ENCODE measurements at places on chromosomes 7 and 10.
A peak's percentile ranks its signal among the peaks of the same experiment; 100 is the strongest.

DNA sequence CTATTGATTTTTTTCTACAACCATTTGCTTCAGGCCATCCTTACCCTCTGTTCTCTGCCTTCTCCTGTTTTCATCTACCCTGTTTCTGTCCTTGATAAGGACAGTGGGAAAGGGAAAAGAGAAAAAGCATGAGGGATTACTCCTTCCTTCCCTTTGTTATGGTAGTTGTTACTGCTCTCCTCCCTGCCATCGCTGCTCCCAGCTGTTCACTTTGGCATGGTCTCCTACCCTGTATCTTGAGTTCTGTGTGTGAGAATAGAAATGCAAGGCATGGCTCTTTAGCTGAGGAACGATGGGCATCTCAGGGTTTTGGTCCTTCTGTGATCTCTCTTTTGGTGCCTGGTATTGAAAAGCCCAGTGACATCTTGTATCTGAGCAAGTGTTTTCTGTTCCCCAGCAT is 6.4 kb downstream of the CCSER2 start:
- no peak for DNase-seq
- H3K4me3 ChIP-seq = no peak overlapping the region
- H3K36me3 ChIP-seq = no peaks in the 10 kb centered on the region
- H3K27ac ChIP-seq = peak overlapping the region; percentile 52
- H3K27me3 ChIP-seq = no peaks in the 10 kb centered on the region

- no peaks in the 10 kb centered on the region for H3K36me3 ChIP-seq
- no peaks in the 10 kb centered on the region for H3K27me3 ChIP-seq
- H3K4me1 ChIP-seq = no peaks in the 10 kb centered on the region
- H3K27ac ChIP-seq = no peak overlapping the region
- DNase-seq = no peak
Observed at GRCh38 chr10:77163670-77164348, 473.8 kb downstream of the KCNMA1 start.

- peak overlapping the region; percentile 91 for H3K27ac ChIP-seq
- no peaks in the 10 kb centered on the region for H3K36me3 ChIP-seq
- H3K4me3 ChIP-seq = peak overlapping the region; percentile 82
- DNase-seq = no peak
- H3K4me1 ChIP-seq = peaks cover 11% of the 10 kb centered on the region
Observed at GRCh38 chr7:140673774-140674155, 1.0 kb downstream of the ADCK2 start.

DNA sequence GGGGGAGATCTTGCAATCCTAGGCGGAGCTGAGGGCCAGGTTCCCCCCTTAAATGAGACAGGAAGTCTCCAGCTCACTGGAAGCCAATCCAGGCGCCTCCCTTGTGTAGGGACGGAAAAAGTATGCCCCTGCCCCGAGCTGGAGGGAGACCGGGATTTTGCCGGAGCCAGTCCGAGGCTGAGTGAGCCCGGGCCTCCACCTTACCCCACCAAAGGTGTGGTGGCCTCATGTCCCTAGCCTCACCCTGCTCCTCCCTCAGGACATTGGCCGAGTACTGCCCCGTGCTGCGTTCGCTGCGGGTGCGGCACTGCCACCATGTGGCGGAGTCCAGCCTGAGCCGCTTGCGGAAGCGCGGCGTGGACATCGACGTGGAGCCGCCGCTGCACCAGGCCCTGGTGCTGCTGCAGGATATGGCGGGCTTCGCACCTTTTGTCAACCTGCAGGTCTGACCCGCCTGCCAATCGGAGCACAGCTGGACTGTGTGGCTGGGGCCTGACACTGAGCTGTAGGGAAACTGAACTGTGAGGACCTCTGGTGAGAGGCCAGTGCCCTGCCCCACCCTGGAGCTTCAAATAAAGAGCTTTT is 2.0 kb downstream of the FBXL15 start:
- H3K27me3 ChIP-seq = no peaks in the 10 kb centered on the region
- H3K27ac ChIP-seq = peak overlapping the region; percentile 75
- no peaks in the 10 kb centered on the region for H3K36me3 ChIP-seq
- peak; percentile 16 for DNase-seq
- H3K4me3 ChIP-seq = peak overlapping the region; percentile 93
- peaks cover 33% of the 10 kb centered on the region for H3K4me1 ChIP-seq

DNA sequence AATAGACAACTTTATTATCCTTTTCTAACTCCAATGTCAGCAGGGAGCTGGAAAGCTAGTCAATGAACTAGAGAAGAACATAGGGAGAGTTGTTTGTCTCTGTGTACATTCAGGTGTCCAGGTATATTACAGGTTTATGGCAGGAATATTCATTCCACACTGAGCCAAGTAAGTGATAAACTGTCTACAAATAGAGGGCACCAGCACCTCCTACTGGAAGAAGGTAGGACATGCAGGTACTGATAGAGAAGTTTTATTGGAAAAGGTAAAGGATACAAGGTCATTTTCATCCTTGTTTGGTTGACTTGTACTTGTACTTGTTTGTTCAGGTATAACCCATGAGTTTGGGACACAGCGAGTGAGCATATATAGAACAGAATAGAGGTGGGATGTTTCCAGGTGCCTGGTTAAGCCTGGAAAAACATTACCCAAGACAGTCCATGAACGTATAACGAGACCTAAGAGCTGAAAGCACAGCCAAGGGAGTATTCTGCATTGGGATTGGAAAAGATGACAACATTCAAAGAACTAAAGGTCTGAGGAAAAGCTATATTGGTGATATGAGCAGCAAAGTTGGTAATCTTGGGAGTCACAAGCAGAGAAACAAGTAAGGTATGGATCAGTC is 61.4 kb upstream of the PPP1R3C start:
- no peak for DNase-seq
- H3K27ac ChIP-seq = no peak overlapping the region

GRCh38 chr7:82950436-82950835 is 212.2 kb downstream of the PCLO start:
- no peaks in the 10 kb centered on the region for H3K27me3 ChIP-seq
- DNase-seq = no peak
- no peak overlapping the region for H3K27ac ChIP-seq

GRCh38 chr10:3271354-3272115 is 99.0 kb upstream of the PITRM1 start:
- no peak for DNase-seq
- H3K27me3 ChIP-seq = no peaks in the 10 kb centered on the region
- no peaks in the 10 kb centered on the region for H3K36me3 ChIP-seq

GRCh38 chr10:132710036-132710686 is 75.8 kb downstream of the NKX6-2 start:
- H3K36me3 ChIP-seq = no peaks in the 10 kb centered on the region
- H3K4me3 ChIP-seq = no peak overlapping the region
- DNase-seq = no peak

DNA sequence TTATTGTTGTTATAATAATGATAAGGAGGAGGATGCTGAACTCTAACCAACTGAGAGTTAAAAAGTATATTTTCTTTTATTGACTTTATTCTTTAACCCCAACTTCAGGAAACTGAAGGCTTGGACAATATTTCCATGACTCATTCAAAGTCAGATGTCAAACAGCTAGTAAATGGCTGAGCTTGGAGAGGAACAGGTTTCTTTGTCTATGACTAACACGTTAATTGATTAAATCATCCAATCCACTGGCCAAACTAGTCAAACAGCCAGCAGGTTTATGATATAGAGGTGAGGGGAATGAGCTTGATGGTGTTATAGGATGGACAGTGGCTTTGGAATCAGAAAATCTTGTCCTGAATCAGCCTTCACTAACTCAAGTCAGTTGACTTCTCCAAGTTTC is 119.1 kb upstream of the WDR11 start:
- no peaks in the 10 kb centered on the region for H3K27me3 ChIP-seq
- no peak overlapping the region for H3K4me3 ChIP-seq
- H3K36me3 ChIP-seq = no peaks in the 10 kb centered on the region
- H3K27ac ChIP-seq = no peak overlapping the region
- no peaks in the 10 kb centered on the region for H3K4me1 ChIP-seq

DNA sequence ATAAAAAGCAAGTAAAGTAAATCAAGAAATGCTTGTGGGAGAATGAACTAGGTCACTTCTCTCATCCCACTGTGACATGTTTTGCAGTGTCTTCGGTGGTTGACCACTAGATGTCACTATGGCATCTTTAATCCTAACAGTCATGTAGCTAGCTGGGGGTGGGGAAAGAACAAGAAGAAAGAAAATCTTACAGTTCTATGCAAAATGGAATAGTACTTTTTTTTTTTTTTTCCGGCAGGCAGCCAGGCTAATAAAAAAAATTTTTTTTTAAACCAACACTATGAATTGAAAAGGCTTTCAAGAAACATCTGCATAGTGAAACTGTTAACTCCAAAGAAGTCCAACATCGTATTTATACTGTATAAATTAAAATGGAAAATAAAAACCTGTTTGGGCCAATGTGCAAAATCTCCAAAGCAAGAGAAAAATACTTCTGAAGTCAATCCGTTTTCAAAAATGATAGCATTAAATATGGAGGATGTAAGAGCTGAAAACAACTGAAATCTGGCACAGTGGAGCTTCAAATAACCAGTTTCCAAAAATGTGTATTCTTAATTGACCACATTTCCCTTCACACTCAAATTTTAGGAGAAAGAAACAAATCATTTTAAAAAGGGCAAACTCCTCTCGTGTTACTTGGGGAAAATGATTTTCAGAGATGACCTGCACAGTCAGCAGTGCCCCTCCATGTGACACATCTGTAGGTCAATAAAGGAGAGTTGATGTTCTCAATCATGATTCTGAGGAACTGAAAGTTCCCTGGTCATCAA is 38.5 kb downstream of the CDK1 start:
- H3K4me3 ChIP-seq = no peak overlapping the region
- no peaks in the 10 kb centered on the region for H3K36me3 ChIP-seq
- no peaks in the 10 kb centered on the region for H3K4me1 ChIP-seq
- no peaks in the 10 kb centered on the region for H3K27me3 ChIP-seq
- DNase-seq = peak; percentile 12

DNA sequence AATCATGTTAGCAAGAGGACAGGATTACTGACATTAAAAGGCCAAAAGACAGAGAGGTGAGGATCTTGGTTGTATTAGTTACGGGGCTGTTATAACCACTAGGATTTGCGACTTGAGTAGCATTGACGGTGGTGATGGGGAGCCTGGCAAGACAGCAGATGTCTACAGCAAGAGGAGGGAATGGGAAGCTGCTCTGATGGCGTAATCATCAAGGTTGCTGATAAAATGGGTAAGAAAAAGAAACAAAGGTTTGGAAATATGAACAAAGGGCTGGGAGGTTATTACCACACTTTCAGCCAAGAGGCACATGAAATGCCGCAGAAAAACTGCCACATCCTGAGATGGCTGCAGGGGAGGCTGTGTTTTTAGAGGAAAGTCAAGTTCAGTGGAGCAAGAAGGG is 33.9 kb downstream of the TMEM229A start:
- H3K27ac ChIP-seq = no peak overlapping the region
- H3K36me3 ChIP-seq = no peaks in the 10 kb centered on the region
- DNase-seq = no peak
- no peak overlapping the region for H3K4me3 ChIP-seq

DNA sequence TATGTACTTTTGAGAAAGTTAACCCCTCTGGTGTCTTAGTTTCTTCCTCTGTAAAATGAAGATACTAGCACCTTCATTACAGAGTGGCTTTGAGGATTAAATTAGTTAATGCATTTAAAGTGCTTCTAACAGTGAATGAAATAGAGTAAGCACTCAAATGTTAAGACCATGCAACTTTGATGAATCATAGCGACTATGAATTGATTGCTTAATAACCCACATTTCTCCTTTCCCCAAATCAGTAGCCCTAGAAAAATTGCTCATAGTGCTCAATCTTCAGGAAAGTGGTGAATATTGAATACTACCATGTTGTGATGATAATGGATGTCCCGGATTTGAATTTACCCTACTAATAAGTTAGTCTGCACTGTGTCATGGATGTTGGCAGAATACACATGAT is 48.1 kb downstream of the CD36 start:
- no peak for DNase-seq
- H3K27me3 ChIP-seq = no peaks in the 10 kb centered on the region
- no peaks in the 10 kb centered on the region for H3K36me3 ChIP-seq
- H3K4me3 ChIP-seq = no peak overlapping the region
- no peaks in the 10 kb centered on the region for H3K4me1 ChIP-seq
- H3K27ac ChIP-seq = no peak overlapping the region

DNA sequence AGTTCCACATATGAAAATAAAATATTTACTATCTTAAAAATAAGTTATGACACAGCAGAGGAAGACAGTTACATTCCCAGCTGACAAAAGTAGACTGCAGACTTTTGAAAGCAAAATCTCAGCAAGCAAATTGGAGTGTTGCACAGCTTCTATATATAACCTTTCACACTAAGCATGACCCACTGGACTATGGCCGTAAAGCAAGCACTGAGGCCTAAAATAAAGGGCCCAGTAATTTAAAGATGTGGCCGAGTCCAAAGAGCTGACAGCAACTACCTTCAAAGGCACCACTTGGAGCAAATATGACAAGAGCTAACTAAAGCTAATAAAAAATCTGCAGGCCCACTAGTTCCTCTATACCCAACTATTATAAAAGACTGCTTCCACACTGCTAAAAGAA is 6.5 kb downstream of the GDI2 start:
- H3K27me3 ChIP-seq = no peaks in the 10 kb centered on the region
- H3K4me3 ChIP-seq = no peak overlapping the region
- no peaks in the 10 kb centered on the region for H3K36me3 ChIP-seq
- no peak for DNase-seq

- H3K4me3 ChIP-seq = no peak overlapping the region
- H3K27ac ChIP-seq = no peak overlapping the region
- no peaks in the 10 kb centered on the region for H3K4me1 ChIP-seq
- H3K36me3 ChIP-seq = no peaks in the 10 kb centered on the region
- H3K27me3 ChIP-seq = no peaks in the 10 kb centered on the region
- DNase-seq = no peak
Observed at GRCh38 chr10:29132551-29133111, 156.2 kb upstream of the LYZL1 start.

GRCh38 chr7:144019457-144019856 is 19.3 kb downstream of the OR6B1 start:
- no peaks in the 10 kb centered on the region for H3K36me3 ChIP-seq
- no peaks in the 10 kb centered on the region for H3K4me1 ChIP-seq
- no peak overlapping the region for H3K4me3 ChIP-seq
- no peak for DNase-seq

DNA sequence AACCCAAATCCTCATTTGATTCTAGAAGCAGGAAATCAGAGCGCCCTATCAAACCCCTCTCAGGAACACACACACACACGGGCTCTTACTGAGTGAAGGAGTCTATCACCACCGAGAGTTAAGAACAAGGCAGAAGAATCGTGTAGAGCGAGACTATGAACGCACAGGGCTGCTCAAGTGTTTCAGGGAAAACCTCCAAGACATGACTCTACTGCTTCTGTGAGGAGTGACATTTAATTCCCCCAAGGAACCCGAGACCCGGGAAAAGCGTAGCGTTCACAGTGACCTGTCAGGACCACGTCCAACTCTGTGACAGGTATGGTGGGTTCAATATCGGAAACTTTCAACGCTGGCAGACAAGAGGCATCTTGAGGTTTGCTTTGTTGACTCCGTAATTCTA is 21.6 kb downstream of the PITRM1 start:
- DNase-seq = no peak
- H3K27ac ChIP-seq = no peak overlapping the region
- no peak overlapping the region for H3K4me3 ChIP-seq
- no peaks in the 10 kb centered on the region for H3K27me3 ChIP-seq

Measured in naive thymus-derived CD4-positive, alpha-beta T cell (primary cell).